ENCODE measurements at places on chromosomes 16 and 17.

DNA sequence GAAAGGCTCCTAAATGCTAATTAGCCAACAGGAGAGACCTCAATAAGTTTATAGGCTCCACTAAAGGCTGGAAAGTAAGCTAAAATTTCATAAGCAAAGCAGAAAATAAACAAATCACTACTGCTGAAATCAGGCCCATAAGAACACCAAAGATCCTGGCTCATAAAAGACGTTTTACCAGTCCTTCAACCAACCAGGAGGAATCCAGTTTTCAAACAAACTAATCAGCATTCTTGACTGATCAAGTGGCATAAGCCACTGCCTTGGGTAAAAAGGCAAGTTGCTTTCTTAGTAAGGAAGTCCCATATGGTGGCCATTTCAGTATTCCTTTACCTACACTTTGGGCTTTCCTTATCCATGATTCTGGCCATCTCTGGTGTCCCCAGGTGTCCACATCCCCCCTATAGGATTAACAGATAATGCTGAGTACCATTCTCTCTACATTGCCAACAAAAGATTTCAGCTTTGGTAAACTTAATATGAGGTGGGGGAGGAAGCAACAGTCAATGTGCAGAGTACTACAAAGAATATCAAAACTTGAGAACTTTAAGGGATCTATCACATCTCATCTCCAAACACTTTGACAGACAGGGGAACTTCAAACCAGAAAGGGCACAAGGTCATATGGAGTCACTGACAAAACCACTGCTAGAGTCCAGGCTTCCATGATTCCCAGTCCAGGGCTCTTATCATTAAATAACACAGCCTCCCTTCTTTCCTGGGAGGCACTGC, 1.3 kb downstream of the TOM1L2 start:
- DNase-seq = no peak

- DNase-seq = no peak
Measured at GRCh38 chr17:59074494-59074893, 32.2 kb downstream of the TRIM37 start.

GRCh38 chr17:3448059-3448665, 14.5 kb upstream of the OR1E2 start:
- DNase-seq = peak; percentile 34

DNA sequence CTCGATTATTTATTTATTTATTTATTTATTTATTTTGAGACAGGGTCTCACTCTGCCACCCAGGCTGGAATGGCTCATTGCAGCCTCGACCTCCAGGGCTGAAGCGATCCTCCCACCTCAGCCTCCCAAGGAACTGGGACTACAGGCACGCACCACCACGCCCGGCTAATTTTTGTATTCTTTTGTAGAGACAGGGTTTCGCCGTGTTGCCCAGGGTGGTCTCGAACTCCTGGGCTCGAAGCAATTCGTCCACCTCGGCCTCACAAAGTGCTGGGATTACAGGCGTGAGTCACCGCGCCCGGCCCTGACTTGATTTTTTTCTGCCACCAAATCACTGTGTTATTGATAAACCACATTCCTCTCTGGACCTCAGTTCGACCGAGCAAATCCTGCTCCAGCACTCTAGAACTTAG, 758 bp upstream of the RPL23A start:
- DNase-seq = no peak

DNA sequence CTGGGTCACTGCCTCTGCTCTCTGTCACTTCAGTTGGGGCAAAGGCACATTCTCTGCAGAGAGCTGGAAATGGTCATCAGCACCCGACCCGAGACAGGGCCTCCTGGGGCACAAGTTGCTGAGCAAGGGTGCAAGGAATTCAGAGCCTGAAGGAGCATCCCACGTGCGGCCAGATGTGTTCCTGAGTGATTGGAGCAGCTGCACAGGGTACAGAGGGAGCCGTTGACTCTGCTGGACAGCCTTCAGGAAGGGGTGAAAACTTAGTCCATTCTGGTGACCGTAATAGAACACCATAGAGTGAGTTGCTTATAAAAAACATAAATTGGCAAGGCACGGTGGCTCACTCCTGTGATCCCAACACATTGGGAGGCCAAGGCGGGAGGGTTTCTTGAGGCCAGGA, 106.8 kb downstream of the CCDC182 start:
- DNase-seq = no peak

DNA sequence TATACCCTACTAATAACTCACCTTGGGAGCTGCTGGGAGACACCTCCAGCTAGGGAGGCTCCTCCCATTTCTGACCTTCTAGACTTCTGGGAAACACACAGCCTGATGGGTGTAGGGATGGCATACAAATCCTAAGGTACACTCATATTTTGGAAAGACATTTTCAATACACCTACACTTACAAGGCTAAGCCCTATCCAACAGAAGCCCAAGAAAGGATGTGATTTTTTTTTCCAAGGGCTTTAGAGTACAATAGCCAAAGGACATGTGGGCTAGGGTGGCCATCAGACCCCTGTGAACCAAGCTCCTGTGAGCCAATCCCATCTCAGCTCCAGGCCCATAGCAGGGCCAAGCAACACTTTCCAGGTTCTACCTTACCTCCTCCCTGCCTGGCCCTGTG, 143.9 kb downstream of the AATF start:
- DNase-seq = no peak

GRCh38 chr17:33421933-33422332, 128.8 kb upstream of the ASIC2 start:
- no peak for DNase-seq

DNA sequence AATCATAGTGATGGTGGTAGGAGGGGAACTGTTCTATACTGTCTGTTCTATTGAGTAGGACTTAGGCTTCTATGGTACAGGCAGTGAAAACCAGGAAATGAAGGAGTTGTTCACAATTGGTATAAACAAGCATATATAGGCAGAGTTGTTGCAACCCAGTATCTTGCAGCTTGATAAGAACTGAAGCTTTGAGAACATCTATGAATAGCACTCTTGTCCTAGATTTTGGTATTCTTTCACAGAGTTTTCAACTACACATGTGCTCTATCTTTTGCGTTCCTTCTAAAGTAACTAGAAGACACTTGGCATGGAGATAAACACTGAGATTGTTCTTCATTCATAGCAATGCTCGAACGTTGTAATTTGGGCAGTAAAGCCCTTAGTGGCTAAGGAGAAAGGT, 91.8 kb downstream of the KCNJ2 start:
- DNase-seq = peak; percentile 37

DNA sequence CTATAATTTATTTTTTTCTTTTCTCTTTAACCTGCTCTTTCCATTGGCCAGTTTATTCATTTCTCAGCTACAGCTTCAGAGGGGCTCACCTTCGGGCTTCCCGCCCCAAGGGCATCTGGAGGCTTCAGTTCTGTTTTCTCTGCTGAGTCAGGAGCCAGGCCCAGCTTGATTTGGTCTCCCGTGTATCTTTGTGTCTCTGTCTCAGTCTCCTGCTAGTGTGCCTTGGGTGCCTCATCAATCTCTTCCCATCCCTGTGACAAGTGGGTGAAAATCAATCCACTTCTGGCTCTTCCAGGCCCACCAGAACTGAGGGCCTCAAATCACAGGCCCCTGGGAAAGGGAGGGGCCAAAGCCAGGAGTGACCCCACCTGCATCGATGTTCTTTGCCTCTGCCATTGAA, 72.1 kb downstream of the CCDC182 start:
- no peak for DNase-seq

DNA sequence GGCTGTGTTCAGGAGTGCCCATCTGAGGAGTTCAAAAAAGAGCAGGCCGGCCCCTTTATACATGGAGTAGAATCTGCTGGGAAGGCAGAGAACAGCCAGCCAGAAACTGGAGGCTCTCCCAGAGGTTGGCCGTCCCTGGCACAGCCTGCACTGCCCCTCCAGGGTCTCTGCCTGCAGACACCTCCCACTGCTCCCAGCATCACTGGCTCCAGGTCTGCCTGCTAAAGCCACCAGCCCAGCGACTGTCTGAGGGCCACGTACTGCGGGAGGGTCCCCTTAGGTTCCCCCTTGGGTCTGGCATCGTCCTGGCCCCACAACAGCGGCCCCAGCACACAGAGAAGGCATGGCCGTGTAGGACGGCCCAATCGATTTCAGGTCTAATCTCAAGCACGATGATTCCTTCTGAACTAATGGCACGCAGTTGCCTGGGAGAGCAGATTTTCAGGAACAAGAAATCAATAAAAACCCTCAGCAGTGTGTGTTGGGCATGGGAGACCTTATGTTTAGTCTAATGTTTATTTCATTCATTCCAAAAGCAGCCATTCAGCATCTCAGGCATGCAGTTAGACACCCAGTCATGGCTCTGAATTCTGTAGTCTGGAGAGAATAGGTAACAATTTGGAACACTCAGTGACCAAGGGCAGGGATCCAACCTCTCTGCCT, 95.6 kb downstream of the PGS1 start:
- DNase-seq = no peak

DNA sequence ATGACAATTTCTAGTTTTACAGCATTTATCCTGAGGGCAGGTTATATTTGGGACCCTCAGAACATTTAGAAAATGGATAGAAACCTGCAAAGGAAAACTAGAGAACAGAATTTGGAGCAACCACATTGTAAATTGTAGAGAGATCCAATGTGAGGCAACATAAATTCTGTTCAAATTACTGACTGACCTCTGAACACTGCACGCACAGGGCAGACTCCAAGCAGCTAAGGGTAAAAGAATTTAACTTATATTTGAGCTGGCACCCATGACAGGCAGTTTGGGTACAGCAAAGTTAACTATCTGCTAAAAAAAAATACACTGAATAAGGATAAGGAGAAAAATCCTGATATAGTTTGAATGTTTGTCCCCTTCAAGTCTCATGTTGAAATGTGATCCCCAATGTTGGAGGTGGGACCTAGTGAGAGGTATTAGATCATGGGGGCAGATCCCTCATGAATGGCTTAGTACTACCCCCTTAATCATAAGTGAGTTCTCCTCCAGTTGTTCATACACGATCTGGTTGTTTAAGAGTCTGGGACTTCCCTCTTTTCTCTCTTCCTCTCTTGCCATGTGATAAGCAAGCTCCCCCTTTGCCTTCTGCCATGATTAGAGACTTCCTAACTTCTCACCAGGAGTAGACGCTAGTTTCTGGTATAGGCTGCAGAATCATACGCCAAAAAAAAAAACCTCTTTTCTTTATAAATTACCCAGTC, 75.7 kb downstream of the FBXL20 start:
- DNase-seq = no peak

DNA sequence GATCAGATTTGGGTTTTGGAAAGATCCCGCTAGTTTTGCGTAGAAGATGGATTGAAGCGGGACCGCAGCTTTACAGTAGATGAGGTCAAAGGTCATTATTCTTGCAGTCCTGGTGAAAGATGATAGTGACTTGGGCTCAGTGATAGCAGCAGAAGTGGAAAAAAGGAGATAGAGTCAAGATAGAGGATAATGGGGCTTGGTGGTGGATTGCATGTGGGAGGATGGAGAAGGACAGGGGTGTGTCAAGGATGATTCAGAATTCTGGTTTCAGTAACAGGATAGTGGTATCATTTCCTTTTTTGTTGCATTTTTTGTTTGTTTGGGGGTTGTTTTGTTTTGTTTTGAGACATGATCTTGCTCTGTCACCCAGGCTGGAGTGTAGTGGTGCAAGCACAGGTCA, 28.7 kb downstream of the CHD9NB start:
- no peak for DNase-seq

GRCh38 chr17:61540874-61541273, 50.1 kb downstream of the NACA2 start:
- DNase-seq = no peak

DNA sequence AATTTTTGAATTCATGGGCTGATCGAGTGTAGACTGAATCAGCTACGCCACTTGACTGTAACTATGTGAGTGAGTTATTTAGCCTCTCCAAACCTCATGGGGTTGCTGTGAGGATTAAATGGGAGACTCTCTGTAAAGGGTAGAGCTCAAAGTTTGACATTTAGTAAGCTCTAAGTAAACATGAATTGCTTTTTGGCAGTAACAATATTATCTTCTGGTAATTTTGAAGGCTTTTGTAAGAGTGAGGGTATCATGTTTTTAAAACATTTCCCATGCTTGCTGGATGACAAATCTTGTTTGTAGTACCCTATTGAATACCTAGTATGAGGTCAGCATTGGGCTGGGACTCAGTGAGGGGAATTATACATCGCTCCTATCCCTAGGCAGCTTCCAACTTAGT, 35.3 kb downstream of the MRTFB start:
- DNase-seq = no peak

DNA sequence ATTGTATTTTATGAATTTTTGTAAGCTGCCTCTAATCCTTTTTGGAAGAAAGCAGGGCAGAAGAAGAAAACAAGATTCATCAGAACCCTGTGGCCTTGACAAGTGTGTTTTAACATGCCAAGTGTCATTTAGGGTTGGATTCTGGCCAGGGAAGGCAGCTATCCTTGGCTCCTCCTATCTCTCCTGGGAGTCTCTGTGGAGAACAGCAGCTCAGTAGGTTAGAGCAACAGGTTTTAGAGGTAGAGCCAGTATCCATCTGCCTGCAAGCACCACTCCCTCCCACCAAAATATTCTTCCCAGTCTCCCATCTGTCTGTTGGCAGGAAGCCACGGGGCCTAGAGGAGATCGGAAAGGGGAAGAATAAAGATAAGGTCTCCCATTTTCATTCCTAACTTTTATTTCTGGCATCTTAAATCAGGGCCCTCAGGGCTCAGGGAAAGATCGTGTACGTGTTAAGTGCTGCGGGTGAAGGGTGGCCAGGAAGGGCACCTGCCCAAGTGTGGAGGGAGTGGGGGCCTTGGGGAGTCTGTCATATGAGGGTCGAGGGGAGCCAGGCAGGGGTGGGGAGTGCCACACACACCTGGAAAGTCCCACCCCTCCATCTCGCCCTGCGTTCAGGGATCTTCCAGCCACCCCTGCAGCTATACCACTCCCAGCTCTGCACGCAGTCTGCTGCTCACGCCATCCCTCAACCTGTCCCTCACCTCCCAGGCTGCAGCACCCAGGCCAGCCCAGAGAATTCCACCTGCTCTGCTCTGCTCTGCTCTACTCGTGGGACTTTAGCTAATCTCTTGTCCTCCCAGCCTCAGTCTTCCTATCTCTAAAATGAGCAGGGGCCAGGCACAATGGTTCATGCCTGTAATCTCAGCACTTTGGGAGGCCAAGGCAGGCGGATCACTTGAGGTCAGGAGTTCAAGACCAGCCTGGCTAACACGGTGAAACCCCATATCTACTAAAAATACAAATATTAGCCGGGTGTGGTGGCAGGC, 17.1 kb upstream of the CPSF4L start:
- DNase-seq = no peak

- no peak for DNase-seq
Measured at GRCh38 chr16:67304020-67304419, 22.5 kb downstream of the KCTD19 start.

DNA sequence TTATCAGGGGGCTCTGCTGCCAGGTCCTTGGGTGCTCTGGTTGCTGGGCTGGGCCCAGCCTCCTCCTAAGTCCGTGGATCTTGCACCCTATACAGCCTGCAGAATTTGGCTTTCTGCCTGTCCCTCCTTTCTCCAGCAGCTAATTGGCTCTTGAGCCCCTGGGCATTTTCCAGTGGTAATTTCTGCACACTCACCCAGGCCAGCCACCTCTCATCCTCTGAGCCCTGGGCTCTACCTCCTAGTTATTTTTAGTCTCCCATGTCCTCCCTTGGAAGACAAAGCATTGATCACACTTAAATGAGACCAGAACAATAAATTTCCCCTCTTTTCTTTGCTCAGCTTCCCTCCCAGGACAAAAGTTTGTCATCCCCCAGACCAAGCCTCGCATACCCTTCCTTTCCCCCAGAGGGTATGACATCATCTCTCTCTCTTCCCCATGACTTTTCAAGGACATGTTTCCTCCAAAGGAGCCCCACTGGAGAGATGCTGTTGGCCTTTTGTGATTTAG, 38.1 kb downstream of the C17orf75 start:
- DNase-seq = no peak

GRCh38 chr17:36761203-36761950, 160.0 kb downstream of the MRM1 start:
- no peak for DNase-seq

- no peak for DNase-seq
Measured at GRCh38 chr17:7850701-7851437, 4.0 kb upstream of the TMEM88 start.

Data from COLO829 (cell line).